Common myeloid progenitor, CD34-positive (primary cell): ENCODE measurements at places on chromosomes 5 and 9.

DNA sequence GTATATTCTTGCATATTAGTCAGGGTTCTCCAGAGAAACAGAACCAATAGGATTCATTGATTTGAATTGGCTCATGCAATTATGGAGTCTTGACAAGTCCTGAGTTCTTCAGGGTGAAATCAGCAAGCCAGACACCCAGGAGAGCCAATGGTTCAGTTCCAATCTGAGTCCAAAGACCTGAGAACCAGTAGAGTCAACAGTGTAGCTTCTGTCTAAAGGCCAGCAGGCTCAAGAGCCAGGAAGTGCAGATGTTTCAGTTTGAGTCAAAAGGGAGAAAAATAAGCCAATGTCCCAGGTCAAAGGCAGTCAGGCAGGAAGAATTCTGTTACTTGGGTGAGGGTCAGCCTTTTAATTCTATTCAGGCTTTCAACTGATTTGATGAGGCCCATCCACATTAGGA lies 37.8 kb upstream of the ANKRD34B start:
- DNase-seq: no peak

DNA sequence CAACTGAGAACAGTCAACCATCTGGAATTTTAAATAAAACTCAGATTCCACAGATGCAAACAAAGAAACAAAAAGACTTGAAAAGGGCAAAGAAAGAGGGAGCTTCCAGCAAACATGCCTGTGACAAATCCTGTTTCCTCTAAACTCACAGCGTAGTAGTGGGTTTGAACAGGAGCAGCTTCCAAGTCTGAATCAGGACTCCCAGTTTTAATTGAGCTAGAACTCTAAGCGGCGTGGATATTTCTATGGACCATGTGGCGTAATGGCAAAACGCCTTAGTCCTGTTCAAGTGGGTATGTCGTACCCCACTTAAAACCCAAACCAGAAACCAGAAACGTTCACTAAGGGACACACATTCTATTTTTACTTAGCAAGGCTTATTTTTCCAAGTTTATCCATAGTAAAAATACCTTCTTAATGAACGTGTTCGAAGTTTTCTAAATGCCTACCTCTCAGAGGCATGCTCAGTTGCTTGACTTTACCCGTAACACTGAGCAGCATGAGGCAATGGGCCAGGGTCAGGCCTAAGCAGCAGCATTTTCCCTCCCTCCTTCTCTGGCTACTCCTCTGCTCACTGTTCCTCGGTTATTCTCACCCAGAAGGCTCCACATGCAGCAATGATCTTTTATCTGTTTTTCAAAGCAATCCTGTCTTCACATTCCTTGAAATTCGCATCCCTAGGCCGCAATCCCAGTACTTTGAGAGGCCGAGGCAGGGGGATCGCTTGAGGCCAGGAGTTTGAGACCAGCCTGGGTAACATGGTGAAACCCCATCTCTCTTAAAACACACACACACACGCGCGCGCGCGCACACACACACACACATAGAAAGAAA lies 77.9 kb downstream of the FNBP1 start:
- DNase-seq: no peak

DNA sequence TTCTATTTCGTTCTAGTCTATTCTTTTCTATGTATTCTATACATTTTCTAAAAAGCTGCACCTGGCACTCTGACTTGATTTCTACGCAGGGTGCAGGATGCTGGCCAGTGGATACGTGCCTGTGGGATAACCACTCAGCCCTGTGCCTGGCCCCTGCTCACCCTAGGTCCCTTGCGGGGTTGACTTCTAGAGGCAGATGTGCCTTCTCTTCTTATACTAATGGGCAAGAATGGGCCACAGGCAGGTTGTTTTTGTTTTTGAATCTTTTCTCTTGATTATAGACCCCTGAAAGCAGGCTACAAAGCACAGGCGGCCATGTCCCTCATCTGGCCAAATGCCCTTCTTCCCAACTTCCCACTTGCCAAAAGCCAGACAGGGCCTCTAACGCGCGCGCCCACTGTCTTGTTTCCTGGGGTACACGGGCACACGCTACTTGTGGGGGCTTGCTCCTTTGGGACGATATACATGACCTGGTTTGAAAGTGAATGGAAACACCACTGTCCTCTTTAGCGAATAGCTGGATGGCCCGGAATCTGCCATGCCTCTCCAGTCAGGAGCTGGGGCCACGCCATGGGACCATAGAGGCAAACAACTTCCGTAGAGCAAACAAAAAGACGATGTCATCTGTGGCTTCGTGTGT lies 162.7 kb upstream of the IRX2 start:
- DNase-seq: no peak

GRCh38 chr5:124504081-124504916 lies 242.1 kb downstream of the ZNF608 start:
- DNase-seq: no peak

- no peak for DNase-seq
Measured at GRCh38 chr5:9654886-9655285, 24.7 kb upstream of the TAS2R1 start.

DNA sequence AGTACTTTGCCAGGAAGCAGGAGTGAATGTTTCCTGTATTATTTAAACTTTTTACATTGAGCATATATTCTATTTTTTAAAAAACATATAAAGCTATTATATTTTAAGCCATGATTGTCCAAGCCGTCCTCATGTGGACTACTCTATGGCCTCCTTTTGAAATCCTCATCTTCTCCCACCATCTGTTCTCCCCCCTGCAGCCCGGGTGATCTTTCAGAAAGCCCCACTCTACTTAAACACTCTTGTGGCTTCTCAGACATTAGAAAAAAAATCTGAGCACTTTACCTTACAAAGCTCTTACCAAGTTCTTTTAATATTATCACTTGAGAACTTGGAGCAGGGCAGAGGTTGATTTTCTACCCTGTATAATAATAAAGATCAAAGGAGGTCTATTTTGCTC lies 95.4 kb downstream of the CAVIN4 start:
- no peak for DNase-seq

DNA sequence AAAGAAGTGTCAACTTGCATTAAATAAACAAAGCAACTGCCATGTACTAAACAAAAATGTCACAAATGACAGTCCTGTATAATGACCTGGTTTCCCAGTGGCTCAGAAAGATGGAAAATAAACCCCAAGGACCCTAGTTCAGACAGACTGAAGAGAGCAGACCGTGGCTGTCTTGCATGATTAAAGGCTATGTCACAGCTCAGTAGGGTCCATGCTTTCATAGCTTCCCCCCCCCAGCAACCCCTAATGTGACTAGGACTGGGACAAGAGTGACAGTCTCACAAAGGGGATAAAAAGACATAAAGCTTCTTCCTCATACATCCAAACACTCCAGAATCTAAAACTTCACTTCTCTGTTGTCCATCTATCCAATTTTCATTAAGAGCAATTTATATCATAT lies 113.6 kb downstream of the NR6A1 start:
- DNase-seq: no peak

- peak; percentile 96 for DNase-seq
Measured at GRCh38 chr9:129139993-129140396, 28.8 kb downstream of the PTPA start.

DNA sequence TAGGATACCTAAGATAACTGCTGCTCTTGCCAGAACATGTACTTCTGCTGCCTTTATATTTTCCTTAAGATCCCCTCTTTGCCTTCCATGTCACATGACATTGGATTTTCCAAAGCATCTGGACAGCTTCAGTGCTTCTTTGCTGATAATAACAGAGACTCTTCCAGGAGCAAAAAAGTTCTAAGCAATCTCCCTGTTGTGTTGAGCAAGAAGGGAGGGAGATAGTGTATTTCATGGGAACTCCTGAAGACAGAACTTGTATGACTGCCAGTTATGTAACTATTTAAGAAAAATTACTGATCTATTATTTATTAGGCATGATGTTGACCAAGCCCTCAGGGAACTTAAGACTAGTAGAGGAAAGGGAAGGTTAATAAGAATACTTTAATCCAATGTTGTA lies 454.7 kb downstream of the SPATA31D1 start:
- no peak for DNase-seq

- DNase-seq: peak; percentile 55
Measured at GRCh38 chr9:130143958-130144366, 28.2 kb upstream of the NCS1 start.

DNA sequence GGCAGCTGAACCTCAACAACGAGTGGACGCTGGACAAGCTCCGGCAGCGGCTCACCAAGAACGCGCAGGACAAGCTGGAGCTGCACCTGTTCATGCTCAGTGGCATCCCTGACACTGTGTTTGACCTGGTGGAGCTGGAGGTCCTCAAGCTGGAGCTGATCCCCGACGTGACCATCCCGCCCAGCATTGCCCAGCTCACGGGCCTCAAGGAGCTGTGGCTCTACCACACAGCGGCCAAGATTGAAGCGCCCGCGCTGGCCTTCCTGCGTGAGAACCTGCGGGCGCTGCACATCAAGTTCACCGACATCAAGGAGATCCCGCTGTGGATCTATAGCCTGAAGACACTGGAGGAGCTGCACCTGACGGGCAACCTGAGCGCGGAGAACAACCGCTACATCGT lies 12.4 kb upstream of the PHYHD1 start:
- no peak for DNase-seq

GRCh38 chr5:93221-93980 lies 1.4 kb downstream of the PLEKHG4B start:
- DNase-seq: no peak

DNA sequence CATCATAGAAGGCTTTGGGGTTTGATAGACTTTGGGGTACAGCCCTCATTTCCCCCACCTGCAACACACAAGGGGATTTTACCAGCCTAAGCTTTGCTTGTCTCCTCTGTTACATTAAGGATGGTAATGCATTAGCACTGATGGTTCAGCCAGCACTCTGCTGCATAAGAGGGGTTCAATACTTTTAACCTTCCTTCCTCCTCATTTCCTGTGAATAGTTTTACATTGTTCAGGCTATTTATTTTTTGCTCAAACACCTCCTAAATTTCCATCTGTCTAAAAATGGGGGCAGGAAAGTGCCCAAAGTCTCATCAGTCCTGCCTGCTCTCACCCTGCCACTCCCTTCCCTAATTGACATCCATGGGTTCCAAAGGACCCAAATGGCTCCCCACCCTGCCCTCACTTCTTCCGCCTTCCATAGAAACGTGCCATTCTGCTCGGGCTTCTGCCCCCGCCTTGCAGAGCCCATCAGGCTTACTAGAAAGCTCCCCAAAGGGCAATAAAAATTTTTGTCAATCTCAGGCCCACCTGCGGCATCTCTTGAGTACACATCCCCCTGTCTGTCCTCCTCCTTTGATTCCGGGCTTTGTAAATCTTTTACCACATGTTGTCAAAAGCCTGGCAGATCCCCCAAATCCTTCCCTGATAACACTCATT lies 239.5 kb upstream of the SLC24A2 start:
- no peak for DNase-seq

DNA sequence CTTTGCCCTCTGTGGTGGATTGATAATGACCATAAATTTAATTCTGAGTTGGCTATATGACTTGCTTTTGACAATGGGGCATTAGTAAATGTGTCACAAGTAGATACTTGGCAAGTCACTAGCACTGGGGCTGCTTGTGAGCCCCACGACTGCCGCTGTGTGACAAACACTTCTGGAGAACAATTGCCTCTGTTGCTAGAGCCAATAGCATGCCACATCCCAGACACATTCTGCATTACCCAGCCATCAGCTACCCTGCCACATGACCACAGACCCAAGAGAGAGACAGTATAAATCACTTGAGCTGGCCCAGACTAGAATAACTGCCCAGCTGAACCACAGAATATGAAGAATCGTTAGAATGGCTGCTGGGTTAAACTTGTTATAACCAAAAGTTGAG lies 753.2 kb upstream of the DMAC1 start:
- no peak for DNase-seq

DNA sequence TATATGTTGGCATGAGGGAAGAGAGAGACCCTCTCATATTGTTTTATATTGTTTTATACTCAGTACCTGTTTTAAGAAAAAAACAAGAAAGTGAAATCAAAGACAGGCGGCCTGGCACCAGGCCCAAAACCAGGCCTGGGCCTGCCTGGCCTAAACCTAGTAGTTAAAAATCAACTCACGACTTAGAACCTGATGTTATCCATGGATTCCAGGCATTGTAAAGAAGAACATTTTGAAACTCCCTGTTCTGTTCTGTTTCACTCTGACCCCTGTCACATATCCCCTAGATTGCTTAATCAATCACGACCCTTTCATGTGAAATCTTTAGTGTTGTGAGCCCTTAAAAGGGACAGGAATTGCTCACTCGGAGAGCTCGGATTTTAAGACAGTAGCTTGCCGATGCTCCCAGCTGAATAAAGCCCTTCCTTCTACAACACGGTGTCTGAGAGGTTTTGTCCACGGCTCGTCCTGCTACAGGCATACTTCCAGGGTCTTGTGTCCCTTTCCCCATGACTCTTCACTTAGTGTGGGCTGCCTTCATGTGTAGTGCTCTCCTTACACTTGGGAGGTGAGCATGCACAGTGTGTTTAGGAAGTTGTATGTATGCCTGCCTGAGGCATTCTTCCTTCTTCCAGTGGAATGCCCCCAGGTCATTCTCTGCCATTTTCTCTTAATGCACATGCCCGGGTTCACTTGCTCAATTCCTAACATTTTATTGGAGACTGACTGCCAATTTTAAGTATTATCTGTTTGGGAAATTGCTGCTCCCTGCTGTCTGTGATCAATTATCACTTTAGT lies 17.8 kb downstream of the TBCA start:
- DNase-seq: no peak

DNA sequence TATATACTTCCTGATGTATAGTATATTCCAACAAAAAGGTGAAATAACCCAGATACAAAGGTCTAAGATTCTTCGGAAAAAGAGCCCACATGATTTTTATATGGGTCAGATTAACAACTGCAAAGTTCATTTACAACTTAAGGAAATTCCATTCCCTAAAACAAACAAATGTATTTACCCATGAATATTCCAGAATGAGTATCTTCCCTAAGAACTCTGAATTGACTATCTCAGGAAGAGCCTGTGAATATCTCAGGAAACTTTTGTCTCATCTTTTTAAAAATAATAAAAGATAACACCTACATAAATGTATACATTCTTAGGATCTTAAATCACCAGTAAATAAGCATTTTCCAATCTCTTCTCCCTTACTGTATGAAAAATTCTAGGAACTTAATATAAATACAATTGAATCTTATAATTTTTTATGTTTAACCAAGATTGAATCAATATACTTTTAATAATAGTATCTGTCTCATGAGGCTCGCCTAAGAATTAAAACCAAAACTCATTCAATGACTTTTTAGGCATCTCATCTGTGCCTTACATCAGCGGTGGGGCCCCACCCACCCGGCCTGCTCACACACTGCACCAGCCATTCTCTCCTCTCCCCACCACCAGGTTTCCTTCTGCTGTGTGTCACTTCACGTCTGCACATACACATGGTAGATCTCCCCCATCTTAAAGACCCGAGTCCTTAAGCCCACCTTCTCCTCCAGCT lies 78.1 kb downstream of the RAPGEF1 start:
- DNase-seq: peak; percentile 30

GRCh38 chr9:96031366-96031824 lies 155.9 kb downstream of the ERCC6L2 start:
- no peak for DNase-seq

- DNase-seq: no peak
Measured at GRCh38 chr5:134099288-134099872, 15.1 kb upstream of the TCF7 start.

DNA sequence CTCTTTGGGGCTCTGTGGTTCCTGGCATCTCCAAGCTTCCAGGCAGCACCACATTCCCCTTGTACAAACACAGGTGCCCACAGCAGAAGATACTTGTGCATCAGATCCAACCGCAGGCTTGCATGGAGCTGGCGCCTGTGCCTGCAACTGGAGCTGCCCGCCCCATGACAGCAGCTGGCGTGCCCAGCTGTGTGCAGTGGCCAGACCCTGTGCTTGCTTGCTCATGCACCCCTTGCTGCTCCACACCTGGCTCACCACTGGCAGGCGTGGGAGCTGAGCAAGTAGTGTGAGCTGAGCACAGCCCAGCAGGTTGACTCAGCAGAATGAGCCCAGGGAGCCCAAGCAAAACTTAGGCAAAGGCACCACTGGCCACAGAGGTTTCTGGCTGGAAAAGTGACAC lies 84.4 kb upstream of the STARD4 start:
- DNase-seq: no peak
